Stimulated activated CD8-positive, alpha-beta memory T cell treated with anti-CD3 and anti-CD28 coated beads, Interleukin-15, amount 100 ng/mL, for 48 hours (primary cell): ENCODE measurements at places on chromosomes 6 and 20.

GRCh38 chr6:157036245-157036711 is 259.1 kb downstream of the ARID1B start:
- no peak for DNase-seq

DNA sequence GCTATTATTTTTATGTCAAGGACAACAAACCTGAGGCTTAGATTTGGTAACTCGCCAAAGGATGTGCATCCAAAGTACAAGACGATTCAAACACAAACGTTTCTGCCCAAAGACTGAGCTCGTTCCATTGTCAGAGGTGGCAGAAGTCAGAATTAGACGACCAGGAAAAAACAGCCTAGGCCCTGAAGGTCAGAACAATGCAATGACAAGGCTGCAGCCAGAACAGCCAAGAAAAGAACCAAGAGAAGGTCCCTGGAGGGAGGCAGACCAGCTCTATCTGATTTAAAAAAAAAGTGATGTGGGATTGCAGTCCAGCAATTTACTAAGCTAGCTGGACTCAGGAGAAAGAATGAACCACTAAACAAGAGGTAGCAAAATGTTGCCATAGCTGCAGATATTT is 54.2 kb downstream of the NCOA7 start:
- DNase-seq: no peak

- DNase-seq: no peak
Measured at GRCh38 chr6:130482645-130483390, 117.0 kb downstream of the TMEM200A start.

GRCh38 chr20:64279826-64280459 is 24.4 kb downstream of the PCMTD2 start:
- DNase-seq: no peak

- DNase-seq: no peak
Measured at GRCh38 chr6:2259574-2259973, 14.2 kb upstream of the GMDS start.

DNA sequence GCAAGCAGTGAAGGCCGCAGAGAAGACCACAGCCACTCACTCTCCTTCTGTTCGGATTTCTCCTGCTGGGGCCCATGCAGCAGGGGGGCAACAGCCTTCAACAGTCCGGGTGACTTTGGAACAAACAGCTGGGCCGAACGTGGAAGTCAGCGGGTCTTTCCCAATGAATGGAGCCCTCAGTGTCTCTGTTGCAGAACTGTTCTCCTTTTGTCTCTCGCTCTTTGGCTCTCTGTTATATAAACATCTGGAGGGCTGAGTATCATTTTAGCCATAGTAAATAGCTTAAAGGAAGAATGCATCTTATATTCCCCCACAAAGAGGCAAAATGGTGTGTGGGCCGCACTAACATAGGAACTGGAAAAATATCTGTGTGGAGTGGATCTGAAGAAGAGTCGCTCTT is 136.7 kb upstream of the RALGAPA2 start:
- no peak for DNase-seq

- DNase-seq: no peak
Measured at GRCh38 chr20:61185181-61185580, 66.9 kb upstream of the CDH4 start.

DNA sequence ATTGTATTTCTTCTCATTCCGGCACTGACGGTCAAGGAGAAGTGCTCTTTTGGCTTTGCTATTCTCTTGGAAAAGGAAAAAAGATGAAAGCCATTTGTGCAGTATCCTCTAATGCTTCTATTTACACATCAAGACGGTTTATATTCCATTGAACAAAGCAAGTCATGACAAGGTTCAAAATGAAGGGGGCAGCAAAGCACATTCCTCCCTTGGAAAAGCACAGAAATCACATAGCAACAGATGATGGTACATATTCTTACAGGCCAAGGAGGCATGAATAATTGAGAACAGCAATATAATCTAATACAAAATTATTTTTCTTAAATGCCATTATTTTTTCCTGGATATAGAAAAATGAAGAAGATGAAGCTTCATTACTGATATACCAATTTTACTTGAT is 508.2 kb upstream of the JAG1 start:
- no peak for DNase-seq
